ENCODE measurements at places on chromosomes 4 and X.

- no peak for DNase-seq
Observed at GRCh38 chr4:113328514-113328913, 279.1 kb downstream of the ANK2 start.

DNA sequence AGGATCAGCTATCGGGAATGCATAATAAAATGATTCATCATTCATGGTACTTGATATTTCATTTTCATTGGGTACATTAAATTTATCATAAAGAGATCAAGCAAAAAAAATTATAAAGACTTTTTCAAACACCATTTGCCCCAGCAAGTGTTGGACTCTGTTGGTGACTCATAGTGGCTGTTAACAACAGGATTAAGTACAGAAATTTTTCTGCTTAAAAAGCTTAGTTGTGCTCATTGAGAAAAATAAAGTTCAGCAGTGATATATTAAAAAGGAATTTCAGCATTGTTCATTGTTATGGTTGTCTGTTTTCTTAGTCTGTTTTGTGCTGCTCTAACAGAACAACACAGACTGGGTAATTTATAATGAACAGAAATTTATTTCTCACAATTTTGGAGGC is 86.2 kb upstream of the PCDH10 start:
- no peak for DNase-seq

DNA sequence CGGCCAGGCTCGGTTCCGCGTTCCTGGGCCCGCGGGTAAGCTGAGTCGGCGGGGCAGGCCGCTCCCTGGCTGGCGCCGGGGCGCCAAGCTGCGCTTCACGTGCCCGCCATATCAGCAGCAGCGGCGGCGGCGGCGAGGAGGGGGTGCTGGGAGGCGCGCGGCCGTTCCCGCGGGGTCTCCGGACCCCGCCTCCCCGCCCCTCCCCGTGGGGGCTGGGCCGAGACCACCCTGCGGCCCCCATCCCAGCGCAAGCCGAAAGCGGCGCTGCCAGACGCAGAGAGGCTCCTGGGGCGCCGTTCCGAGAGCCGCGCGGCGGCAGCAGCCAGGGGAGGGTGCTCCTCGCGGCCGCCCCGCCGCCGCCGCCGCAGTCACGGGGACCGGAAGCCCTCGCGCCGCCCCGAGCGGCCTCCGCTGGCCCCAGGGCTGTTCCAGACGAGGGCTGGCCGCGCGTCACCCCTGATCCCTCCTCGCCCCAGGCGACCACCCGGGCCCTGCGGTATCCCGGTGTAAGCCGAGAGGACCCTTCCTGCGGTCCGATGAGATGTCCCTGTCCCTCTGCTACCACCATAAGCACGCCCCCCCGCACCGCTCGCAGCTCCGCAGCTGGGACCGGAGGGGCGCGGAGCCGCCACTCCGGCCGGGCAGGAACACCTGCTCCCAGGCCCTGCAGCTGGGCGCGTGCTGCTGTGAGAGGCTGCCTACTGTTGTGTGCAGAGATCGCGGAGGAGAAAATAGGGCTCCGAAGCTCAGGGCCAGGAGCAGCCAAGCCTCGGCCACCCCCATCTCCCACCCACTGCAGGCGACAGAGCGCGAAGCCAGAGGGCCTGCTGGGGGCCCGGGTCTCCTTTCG is 7.5 kb upstream of the BCOR start:
- peak; percentile 43 for DNase-seq

DNA sequence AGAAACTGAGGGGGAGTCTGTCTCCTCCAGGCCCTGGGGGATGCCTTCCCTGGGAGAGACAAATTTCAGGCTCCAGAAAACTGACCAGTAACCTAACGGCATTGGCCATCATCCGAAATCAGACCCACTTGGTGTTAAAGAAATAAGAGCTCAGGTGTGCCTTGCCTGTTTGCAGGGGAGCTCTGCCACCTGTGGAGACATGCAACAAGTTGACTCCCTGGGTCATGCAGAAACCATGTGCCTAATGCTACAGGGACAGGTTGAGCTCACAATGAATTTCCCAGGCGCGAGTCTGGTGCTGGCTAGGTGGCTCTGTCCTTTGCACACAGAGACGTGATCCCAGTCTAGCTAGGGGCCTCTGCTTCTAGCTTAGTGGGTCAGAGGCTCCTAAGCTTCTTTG is 95.8 kb upstream of the KIT start:
- no peak for DNase-seq

DNA sequence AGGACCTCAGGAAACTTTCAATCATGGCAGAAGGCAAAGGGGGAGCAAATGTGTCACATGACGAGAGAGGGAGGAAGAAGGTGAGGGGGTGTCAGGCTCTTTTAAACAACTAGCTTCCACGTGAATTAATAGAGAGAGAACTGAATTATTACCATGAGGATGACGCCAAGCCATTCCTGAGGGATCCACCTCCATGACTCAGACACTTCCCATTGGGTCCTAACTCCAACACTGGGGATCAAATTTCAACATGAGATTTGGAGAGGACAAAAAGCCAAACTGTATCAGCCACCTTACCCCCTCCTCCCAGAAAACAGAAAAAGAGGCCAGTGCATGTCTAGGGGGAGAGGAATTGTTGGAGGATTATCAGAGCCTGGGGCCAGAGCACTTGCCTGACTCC is 40.4 kb upstream of the LAS1L start:
- no peak for DNase-seq

GRCh38 chr4:6271701-6272465 is 2.2 kb downstream of the WFS1 start:
- DNase-seq = no peak

DNA sequence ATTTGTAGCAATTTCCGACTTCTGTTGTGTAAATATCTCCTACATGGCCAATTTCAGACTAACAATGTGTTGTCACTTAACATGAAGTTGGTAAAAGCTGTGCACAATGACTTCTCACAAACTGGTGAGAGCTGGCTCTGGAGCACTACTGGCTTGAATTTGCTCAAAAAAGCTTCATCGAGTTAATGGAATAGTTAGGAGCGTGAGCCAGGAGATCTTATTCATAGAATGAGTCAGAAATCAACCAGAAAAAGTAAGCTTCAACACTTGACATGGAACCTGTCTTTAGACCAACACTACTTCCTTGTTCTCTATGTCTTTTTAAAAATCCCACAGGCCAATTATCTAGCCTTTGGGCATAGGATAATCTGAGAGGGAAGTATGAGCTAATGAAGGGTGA is 7.9 kb upstream of the CHRDL1 start:
- no peak for DNase-seq

- no peak for DNase-seq
Observed at GRCh38 chrX:123357941-123358340, 173.9 kb downstream of the GRIA3 start.

- DNase-seq = no peak
Observed at GRCh38 chrX:127943571-127943970, 108.6 kb downstream of the ACTRT1 start.

- no peak for DNase-seq
Observed at GRCh38 chrX:21379991-21380390, 5.8 kb downstream of the CNKSR2 start.

DNA sequence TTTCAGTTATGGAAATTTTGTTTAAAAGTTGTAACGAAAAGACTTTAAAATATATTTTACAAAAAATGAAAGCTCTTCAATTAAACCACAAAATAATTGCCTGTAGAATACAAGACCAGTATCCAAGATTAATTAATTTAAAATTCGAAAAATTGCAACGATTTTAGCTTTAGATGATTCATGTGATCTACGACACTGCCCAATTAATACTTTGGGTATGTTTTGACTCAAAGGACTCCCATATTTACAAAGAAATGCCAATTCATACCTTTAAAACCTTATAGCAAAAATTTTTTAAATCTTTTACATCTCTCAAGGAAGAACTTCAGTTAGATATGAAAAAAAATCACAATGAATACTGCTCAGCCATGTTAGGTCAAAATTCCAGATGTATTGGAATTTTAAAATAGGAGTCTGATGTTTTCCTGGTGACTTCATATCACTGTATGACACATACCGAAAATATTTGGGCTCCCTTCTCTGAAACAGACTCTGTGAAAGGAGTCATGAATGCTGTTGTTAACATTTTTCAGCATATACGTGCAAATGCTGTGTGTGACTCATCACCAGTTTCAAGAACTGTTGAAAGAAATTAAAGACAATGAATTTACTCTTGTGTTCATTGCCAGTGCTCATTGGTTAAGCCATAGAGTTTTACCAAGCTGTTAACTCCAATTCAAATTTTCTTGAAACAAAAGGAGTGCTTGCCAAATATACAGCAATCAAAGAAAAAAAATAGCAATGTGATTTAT is 13.8 kb upstream of the SMS start:
- DNase-seq = no peak

- DNase-seq = no peak
Observed at GRCh38 chr4:88350786-88351185, 27.9 kb upstream of the HERC6 start.

DNA sequence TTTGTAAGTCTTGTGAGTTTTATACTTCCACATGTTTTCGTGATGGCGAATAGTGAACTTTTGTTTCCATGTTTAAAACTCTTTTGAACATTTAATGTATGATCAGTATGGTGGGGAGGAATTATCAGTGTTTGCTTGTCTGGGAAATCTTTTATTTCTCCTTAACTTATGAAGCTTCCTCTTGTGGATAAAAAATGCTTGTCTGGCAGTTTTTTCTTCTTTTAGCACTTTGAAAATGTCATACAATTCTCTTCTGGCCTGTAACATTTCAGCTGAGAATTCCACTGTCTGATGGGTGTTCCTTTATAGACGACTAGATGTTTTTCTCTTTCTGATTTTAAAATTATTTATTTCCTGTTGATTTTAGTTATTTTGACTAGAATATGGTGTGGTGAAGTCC is 576.0 kb downstream of the DACH2 start:
- no peak for DNase-seq

DNA sequence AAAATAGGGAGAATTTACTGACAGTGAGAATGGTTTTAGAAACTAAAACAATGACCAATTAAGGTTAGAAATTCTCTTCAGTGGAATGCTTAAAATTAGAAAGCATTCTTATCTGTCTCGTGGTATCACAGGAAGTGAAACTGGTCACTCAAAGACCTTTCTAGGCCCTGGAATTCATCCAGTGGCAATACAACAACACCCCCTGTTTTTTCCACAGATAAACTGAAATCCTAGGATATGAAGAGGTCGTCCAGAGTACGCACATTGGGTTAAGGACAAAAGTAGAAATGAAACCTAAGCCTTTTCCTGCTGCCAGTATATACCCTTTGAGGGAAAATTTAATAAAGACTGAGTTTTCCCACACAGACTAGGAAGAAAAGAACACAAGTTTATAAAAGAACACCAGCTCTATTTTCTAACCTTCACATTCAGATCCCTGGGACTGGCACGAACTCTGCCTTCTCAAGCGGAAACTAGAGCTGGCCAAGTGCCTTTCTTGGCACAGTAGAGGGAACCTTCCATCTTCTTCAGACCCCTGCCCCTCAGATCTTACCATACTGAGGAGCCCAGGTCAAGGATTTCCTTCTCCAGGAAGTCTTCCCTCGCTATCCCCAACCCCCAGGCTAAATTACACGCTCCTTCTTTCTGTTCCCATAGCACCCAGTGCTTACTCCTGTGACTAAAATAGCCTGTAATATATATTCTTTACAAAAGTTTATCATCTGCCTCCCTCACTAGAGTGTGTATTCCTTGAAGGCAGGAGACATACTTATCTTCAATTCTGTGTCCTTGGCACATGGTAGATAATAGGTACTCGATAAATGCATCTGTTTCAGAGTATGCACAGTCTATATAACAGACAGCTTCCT is 16.9 kb downstream of the LHFPL1 start:
- no peak for DNase-seq

GRCh38 chr4:51858605-51859202 is 15.8 kb downstream of the DCUN1D4 start:
- DNase-seq = no peak

DNA sequence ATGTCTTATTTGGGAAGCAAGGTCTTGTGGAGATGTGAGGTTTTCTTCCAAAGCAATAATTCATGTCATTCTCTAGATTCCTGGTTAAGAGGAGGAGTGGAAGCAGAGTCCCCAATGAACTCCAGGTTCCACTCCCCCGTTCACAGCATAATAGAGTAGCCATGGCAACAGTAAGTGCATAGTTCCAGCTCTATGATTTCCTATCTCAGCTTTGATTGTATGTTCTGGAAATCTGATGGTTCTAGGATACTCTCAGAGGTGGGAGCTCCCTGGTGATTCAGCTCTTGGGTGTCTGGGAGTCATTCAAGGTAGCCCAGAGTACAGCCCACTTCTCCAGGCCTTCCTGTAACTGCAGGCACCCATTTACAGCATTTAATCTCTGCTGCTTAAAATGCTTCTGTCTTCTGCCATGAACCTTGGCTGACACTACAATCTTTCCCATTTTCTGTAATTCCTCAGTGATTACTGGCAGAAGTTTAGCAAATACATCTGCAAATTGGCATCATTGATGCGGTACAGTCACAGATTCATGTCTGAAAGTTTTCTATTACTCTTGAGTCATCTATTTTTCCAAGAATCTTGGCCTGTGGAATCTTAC is 242.0 kb downstream of the MAPK10 start:
- no peak for DNase-seq

- DNase-seq = no peak
Observed at GRCh38 chr4:69058410-69059059, 37.7 kb upstream of the UGT2B7 start.

DNA sequence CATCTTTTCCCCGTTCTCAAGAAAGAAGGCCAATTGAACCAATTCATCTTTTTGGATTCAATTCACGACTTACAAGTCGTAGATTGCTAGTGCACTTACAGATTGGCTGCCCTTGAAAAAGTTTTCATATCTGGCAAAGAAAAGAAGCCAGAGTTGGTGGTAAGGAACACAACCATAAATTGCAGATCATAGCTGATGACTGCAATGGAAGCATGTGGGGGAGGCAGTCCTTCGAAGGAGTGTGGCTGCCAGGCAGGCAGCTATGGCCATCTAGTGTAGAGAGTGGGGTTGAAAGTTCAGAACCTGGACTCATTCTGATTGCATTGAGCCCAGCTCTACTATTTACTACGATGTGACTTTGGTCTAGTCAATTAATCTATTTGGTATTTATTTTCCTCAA is 4.5 kb downstream of the GPM6A start:
- DNase-seq = no peak

DNA sequence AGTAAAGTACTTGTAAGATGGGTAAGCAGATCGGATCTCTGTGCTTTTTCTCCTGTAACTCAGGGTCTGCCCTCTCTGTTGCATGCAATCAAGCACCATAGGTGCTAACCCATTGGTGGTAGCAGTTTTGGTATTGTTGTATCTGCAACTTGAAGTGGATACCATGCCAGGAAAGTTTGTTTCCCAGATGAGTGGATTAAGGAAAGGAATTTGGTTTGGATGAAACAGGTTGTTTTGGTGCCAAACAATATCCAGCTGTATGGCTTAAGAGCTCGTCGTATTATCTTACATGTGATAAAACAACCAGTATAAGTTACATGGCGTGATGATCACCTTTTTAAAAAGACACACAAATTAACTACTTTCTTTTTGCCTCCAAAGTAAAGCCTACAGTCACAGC is 280.9 kb upstream of the TENM3 start:
- no peak for DNase-seq

- DNase-seq = no peak
Observed at GRCh38 chr4:142339053-142339452, 507.0 kb downstream of the INPP4B start.

Measured in amygdala (tissue), 56 donors.